ENCODE measurements at places on chromosomes 1 and 21.

- no peak for DNase-seq
Measured at GRCh38 chr1:241306125-241306790, 50.7 kb downstream of the RGS7 start.

DNA sequence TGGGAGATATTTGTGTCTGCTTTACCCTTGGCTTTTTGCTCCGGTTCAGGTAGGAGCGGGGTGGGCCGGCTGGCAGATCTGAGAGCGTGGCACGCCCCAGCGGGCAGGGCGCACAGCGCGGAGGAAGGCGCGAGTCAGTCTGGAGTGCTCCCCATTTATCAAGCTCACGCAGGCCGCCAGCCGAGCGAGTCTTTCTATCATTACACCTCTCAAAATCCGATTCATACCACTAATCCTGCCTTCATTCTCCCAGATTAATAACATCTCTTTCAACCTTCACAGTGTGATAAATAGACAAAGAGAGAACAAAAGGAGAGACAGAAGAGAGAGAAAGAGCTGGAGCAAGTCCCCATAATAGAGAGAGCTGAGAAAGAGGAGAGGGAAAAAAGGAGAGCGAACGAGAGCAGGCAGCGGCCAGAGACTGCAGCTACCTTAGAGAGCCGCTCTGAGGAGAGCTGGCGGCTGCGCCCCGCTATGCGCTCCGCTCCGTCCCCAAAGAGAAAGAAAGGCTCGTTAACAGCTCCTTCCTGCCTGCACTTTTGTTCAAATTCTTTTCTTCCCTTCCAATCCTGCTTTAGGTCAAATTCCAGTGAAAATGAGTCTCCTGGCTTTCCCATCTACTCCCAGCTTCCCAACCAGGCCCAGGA, 48.0 kb downstream of the DMAP1 start:
- no peak for DNase-seq

GRCh38 chr1:182962554-182963115, 9.7 kb upstream of the SHCBP1L start:
- DNase-seq: peak; percentile 86

GRCh38 chr21:44755227-44755626, 43.9 kb upstream of the TSPEAR start:
- no peak for DNase-seq

- DNase-seq: peak; percentile 79
Measured at GRCh38 chr1:196115646-196116045, 492.6 kb downstream of the KCNT2 start.

DNA sequence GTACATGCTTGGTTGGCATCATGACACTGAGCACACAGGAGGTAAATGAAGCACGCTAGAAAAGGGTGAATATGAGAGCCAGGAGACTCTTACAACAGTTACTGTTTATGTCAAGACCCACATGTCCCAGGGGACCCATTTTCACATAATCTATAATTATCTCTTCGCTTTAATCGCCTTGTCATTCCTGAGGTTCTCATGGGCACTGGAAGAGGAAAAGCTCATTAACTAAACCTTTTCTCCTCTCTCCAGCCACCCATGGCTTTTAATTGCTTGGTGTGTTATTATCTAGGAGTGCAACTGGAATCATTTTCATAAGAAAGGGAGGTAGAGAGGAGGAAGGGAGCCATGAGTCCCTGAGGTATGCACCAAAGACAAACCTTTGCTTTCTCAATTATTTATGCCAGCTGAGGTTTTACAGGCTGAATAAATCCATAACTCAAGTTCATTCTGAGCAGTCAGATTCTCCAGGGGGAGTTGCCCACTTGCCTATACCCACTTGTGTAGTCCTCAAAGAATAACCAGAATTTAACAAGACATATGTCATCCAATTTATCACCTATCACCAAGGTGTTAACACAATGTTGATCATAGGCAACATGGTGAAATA, 77.4 kb downstream of the ACBD6 start:
- no peak for DNase-seq

- DNase-seq: no peak
Measured at GRCh38 chr1:16718908-16719533, 21.3 kb upstream of the RNU1-4 start.

DNA sequence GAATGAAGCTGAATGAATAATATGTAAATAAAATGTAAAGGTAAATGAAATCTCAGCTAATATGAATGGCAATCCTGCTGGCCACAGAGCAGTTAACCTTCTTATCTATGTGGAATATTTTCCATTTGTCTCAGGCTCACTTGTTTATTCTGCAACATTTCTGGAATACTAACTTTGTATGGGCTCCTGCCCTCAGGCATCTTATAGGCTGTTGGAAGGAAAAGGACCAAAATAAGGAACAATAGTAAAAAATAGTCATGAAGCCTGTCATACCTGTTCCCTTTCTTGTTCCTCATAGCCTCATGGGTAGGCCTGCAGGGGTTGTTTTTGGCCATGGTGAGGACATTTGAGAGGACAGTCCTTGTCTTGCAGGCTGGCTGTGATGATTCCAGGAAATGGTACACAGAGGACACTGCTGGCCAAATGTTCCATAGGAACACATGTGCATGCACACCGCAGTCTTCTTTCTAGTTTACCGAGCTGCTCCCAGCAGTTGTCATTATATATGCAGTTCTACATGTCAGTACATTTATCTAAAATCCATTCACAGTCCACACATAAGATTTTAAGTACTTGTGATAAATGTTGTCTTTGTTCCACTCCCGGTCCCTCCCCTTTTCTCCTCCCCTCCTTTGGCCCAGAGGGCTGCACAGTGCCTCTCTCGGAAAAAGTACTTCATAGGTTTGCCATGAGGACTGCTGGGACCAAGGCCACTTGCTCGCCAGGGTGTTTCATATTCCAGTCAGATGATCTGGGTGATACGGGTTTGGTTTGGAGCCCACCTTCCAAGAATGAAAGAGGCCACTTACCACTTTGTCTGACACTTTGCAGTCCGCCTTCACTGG, 15.2 kb upstream of the KCNQ4 start:
- DNase-seq: no peak

GRCh38 chr21:25176637-25177412, 430.5 kb downstream of the MRPL39 start:
- DNase-seq: no peak

- DNase-seq: no peak
Measured at GRCh38 chr1:91732291-91733107, 153.5 kb downstream of the TGFBR3 start.

- DNase-seq: no peak
Measured at GRCh38 chr1:235113183-235113917, 15.3 kb downstream of the TOMM20 start.

GRCh38 chr1:26782521-26783212, 5.1 kb upstream of the PIGV start:
- DNase-seq: no peak

GRCh38 chr1:220843481-220844011, 35.7 kb upstream of the HLX start:
- DNase-seq: peak; percentile 26
